ENCODE measurements at places on chromosomes 6 and 20.

DNA sequence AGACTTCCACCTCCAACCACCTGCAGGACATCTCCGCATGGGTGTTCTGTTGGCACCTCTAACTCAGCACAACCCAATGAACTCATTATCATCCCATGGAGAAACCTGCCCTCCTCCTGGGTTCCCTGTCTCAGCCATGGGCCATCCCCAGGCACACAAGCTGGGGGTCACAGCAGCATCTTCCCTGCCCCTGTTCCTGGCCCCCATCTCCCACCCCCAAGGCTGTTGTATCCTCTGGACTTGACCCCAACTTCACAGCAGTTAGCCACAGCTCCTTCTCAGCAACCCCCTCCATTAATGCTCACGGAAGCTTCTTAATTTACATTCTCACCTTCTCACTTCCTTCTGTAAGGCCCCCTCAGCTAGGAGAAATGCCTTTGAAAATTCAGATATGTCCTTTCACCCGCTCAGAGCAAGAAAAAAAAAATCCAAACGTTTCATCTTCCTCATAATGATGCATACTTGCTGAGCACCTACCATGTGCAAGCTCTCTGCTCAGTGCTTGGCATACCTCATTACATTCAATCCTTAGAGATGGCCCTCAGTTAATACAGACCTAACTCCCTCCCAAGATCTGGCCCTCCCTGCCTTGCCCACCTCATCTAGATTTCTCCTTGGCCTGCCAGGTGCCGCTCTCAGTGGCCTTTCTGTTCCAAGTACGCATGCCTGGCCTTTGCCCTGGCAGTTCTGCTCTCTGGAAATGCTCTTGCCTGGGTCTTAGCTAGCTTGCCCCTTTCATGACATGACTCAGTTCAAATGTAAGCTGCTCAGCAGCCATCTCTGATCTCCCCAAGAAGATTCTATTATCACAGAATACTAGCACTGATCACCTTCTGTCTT is 2.5 kb upstream of the NELFCD start:
- DNase-seq = no peak

- DNase-seq = no peak
Observed at GRCh38 chr20:24991897-24992486, 559 bp downstream of the APMAP start.

DNA sequence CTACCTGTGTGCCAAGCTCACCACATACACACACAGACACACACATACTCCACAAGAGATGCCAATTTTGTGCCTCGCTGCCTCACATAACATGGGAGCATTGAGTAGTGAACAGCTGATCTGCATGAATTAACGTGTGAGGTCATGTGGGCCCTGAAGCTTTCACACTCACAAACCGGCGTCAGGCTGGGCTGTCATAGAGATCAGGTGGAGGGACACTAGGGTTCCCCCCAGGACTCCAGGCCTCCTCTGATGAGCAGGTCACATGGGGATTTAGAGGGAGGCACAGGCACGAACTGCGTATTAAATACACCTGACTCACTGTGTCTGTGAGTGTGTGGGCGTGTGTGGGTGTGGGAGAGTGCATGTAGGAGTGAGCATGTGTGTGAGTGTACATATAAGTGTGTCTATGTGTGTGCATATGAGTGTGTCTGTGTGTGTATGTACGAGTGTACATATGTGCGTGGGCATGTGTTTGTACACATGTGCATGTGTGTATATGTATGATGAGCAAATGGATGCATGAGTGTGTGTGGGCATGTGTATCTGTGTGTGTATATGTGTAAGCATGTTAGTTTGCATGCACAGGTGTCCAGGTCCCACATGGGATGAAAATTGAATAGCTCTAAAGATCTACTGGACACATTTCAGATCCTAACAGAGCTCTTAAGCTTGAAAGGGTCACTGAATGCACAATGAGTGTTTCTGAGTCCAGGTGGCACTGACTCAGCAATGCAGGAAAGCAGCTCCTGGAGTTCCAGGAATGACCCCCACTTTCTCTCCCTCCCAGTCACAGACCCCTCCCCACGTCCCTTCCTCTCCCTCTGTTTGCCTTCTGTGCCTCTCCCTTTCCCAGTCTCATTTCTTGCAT is 336.6 kb downstream of the PREX1 start:
- DNase-seq = no peak

- no peak for DNase-seq
Observed at GRCh38 chr6:169230946-169231789, 22.5 kb downstream of the THBS2 start.

GRCh38 chr20:21574443-21574842 is 60.6 kb upstream of the NKX2-2 start:
- DNase-seq = no peak

DNA sequence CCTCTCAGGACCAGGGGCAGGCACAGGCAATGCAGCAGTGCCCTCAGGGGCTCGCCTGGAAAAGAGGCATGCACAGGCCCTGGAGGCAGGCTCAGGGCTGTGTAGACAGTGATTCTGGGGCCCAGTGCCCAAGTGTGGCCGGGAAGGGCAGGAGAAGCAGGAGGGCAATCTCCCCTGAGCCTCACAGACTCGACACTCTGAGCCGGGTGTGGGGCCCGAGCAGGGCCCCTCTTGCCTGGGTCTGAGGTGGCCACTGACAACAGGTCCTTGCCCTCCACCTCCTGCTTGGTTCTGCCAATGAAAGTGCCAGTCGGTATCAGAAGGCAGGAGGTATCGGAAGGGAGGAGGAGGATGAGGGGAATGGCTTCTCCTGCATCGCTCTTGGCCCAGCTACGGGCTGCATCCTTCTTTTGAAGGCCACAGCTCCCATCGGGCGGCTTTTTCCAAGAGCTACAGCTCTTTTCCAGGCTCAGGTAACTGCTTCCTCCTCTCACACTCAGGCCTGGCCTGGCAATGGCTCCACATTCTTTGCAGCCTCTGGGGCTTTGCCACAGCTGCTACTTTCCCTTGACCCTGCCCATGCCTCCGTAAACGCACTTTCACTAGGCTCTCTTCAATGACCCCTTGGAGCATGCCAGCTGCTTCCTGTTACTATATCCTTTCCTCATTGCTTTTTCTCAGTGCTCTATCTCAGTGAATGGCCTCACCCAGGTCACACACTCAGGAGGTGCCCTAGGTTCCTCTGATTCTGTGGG is 24.5 kb downstream of the GABRR2 start:
- DNase-seq = no peak

- no peak for DNase-seq
Observed at GRCh38 chr20:62044631-62045030, 21.1 kb downstream of the TAF4 start.

GRCh38 chr6:18155864-18156421 is 721 bp downstream of the KDM1B start:
- DNase-seq = no peak

DNA sequence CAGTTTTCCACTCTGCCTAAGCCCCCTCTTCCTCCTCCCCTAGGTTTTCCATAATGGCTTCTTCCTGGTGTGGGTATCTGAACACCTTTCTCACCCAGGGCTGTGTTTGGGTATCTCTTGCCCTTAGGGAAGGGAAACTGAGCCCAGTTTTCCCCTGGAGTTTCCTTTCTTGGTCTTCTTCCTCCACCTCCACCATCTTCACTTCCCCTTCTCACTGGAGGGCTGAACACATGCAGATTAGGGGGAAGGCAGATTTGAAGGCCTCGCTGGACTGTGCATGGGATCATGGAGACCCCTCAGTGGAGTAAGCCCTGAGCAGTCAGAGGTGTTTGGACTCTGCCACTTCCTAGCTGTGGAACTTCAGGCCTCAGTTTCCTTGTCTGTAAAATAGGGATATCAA is 27.8 kb downstream of the FOXP4 start:
- no peak for DNase-seq

DNA sequence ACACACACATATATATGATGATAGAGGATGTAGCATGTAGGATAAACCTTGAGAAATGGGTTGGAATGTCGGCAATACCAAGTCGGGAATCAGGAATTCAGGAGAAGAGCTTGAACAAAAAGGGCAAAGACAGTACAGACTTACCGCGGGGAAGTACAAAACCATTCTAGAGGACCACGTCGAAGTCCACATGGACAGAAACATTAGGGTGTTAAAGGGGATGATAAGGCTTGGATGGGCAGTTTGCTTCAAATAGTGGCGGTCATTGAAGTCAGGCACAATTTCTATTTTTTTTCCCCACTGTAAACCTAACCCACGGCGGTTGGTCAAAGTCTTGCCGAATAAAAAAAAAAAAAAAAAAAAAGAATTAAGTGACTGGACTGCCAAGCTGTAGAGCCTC is 766 bp upstream of the NUS1 start:
- no peak for DNase-seq

DNA sequence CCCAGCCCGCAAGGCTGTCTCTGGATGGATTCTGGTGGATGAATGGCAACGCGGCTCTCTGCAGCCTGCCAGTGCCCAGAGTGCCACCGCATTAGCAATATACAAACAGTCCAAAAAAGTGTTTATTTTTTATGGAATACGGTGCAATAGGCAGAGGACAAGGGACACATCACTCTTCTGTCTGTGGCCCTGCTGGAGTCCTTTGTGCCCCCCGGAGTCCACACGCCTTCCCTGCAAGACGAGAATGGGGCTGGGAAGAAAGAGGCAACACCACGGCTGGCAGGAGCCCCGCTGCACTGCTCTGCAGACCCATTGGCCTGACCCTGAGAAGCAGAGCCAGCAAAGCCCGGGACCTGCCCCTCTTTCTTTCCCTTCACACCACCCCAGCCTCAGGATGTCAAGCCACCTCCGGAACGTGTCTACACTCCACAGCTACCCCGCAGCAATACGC is 196.3 kb downstream of the SYNDIG1 start:
- no peak for DNase-seq

- DNase-seq = no peak
Observed at GRCh38 chr6:116631379-116631990, 15.2 kb downstream of the RSPH4A start.

DNA sequence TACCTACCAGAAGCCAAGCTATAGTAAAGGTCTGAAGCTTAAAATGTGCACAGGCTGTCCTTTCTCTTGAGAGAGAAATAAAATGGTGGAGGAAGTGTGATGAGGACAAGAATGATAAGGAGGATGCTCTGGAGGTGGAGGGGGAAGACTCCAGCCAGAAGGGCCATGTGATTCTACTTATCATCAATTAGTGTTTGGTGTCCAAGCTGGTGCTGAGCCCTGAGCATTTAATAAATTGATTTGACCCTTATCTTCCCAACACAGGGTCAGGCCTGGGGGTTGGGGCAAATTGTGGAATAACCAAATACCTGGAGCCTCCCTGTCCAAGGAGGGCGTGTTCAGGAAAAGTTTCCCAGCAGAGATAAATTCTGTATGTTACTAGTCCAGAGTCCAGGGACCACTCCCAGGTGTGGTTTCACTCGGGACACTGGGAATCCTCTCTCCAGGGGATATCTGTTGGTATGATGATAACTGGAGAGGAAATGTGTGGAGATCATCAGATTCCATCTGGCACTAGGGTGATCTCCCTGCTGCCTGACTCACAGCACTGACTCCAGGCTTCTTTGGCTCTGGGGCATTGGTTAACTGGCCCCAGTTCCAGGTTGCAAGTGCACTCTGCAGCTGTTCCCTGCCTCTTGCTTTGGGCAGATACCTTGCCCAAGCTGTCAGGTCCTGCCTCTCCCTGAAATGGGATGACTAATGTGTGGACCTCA is 3.8 kb upstream of the MYBL2 start:
- DNase-seq = no peak

DNA sequence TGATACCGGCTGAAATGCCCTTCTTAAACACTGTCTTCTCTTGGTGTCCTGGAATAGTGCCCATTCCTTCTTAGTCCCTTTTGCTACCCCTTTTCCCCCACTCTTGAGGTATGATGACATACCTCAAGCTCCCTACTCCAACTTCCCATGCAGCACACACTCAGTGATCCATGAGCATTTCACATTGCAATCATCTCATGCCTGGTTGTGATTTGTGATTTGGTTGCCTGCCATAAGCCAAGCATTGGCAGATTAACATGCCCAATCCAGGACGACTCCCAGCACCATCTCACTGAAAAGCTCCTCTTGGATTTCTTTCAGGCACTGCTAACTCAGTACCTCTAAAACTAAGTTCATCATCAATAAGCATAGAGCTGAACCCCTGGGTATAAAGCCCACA is 14.7 kb upstream of the PTPRA start:
- no peak for DNase-seq
